ENCODE measurements at places on chromosomes 1 and 21.

DNA sequence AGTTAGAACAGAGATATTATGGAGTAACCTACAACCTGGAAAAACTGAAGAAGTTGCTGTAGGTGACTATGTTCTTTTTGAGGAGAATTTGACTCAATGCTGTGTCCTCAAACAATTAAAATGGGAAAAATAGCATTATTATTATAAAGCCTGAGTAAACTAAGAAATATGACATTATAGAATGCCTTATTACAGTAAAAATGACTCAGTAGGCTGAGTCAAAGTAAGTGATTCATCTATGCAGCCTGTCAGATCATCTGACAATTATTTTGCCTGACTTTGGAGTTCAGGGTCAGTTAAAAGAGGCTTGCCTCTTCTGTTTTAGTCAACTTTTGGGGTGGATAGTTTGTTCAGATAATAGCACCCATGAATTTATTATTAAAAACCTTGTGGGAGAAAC is 150.8 kb upstream of the PTGFR start:
- DNase-seq, result no peak

- no peak for DNase-seq
Observed at GRCh38 chr1:22317231-22317919, 134.3 kb upstream of the ZBTB40 start.

GRCh38 chr1:198713081-198713480 is 74.2 kb downstream of the PTPRC start:
- no peak for DNase-seq

DNA sequence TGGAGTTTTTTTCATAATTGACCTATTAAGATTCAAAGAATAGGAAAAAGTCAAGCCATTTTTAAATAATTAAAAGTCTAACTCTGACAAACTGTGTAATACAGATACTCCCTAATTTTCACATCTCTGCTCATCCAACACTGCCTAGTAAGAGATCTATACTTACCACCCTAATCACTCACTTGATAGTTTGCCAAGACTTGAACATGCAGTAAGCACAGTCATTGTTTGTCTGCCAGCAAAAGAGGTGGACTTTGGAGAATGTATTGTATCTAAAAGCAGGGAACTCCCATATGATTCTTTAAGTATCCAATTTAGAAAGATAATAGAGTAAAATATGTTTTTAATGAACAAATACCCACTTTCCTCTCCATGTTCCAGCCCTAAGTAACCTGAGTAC is 15.5 kb downstream of the TMEM59 start:
- no peak for DNase-seq

GRCh38 chr1:156259805-156260204 is 11.9 kb upstream of the PAQR6 start:
- no peak for DNase-seq

- no peak for DNase-seq
Observed at GRCh38 chr1:59025898-59026426, 242.1 kb upstream of the JUN start.

GRCh38 chr1:241012708-241013340 is 344.2 kb downstream of the RGS7 start:
- DNase-seq, result no peak

DNA sequence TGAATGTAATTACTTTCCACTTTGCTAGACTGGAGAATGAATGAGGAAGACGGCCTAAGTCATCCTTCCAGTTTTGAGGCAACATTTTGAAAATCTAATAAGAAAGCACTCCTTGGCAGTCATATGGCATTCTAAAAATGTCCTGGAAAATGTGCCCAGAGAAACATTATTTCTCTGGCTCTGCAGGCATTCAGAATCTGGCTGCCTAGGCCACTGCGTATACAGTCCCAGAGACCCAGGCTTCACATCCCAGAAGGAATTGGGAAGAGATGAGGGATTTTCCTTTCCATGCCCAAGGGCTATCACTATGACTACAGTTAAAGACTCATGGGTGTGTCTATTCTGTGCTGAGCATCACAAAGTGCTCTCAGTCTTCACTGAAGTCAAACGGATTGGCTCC is 92.9 kb downstream of the BEND5 start:
- DNase-seq, result no peak

DNA sequence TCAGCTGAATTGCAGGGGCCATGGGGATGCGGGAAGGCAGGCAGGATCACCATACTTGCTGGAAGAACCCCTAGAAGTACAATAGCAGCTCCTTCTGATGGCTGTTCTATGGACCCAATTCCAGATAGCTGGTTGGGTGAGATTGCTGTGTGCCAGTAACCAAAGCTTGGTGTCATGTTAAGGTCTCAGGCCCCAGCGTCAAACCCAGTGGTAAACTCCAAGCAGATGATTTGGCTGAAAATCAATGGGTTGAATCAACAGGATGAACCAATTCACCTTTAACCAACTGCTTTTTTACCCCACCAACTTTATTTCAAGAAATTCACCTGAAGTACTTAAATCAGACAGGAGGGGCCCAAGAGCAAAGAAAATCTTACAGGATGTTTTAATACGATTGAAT is 37.8 kb downstream of the C8B start:
- no peak for DNase-seq

- no peak for DNase-seq
Observed at GRCh38 chr1:222370913-222371675, 176.8 kb downstream of the HHIPL2 start.

DNA sequence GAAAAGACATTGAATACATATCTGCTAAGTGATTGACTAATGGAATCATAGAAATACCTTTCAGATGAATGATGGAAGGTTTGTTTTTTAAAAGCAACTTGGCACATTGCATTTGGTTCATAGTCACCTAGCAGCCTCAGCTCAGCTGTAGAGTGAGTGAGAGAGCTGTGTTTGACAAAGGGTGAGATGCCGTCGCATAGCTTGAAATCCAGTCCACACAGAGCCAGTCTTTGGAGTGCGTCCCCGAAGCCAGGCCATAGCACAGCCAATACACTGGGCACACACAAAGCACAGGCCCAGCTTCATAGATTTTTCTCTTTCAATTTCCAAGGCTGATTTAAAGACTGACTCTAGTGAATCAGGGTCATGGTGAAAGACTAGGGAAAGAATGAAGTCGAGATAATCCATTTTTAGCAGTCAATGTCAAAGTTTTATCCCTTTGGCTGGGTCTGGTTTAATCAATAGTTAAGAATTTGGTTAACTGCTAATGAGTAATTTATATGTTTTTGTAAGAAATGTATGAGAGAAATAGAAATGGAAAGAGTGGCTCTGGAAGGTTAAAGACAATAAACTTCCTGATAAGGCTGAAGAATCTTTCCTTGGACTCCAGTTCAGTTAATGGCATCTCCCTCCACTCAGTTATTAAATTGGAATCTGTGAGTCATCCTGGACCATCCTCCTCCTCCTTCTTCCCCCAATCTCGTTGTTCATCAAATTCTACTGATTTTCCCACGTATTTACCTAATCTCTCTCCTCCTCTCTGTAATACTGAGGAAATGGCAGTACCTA is 101.2 kb upstream of the IRF2BP2 start:
- DNase-seq, result no peak

DNA sequence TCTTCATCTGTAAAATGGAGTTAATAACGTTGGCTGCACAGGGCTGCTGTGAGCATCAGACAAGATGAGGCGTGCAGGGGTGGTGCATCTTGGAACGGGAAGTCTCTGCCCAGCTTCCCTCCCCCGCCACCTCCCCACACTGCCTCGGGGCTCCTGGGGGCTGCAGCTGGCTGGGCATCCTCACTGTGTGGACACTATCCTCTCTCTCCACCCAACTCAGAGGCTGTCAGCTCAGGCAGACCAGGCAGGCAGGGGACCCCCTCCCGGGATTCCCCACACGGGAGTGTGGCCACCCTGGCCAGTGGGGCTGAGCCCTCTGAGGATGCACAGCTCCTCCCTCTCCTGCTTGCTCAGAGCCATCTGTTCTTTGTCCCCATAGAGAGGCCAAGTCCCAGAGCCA is 122.7 kb downstream of the CCDC185 start:
- DNase-seq, result no peak

- no peak for DNase-seq
Observed at GRCh38 chr1:247330548-247331171, 1.0 kb downstream of the ZNF496 start.

DNA sequence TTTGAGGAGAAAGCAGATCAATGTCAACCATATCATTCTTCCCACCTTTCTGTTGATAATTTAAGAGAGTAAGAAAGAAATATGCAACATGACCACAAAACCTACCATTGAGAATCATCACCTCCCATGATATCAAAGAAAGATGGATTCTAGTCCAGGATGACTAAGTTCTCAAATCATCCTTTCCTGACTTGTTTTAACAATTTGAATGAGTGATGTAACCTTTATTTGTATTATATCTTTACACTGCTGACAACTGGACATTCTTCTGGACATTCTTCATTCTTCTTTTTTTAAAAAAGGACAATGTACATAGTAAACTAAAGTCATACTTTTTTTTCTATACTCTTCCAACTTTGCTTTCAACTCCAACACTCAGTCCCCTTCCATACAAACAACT is 9.5 kb downstream of the PSMB4 start:
- DNase-seq, result no peak

DNA sequence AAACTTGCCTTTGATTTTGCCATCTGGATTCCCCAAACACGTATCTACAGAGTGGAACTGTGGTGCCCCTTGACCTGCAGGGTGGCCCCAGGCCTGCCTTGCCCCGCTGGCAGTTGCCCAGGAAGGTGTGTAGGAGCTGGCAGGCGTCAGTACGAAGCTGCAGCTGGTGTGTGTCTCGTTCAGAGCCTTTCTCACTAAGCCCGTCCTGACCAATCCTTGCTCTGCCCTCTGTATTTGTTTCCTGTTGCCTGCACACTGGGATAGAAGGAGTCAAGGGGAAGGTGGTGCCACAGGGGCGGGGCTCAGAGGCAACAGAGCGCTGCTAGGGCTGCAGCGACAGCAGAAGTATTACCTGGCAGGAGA is 5.2 kb upstream of the VSIG8 start:
- DNase-seq, result no peak

GRCh38 chr21:14559102-14559501 is 13.0 kb upstream of the SAMSN1 start:
- DNase-seq, result peak; percentile 42

DNA sequence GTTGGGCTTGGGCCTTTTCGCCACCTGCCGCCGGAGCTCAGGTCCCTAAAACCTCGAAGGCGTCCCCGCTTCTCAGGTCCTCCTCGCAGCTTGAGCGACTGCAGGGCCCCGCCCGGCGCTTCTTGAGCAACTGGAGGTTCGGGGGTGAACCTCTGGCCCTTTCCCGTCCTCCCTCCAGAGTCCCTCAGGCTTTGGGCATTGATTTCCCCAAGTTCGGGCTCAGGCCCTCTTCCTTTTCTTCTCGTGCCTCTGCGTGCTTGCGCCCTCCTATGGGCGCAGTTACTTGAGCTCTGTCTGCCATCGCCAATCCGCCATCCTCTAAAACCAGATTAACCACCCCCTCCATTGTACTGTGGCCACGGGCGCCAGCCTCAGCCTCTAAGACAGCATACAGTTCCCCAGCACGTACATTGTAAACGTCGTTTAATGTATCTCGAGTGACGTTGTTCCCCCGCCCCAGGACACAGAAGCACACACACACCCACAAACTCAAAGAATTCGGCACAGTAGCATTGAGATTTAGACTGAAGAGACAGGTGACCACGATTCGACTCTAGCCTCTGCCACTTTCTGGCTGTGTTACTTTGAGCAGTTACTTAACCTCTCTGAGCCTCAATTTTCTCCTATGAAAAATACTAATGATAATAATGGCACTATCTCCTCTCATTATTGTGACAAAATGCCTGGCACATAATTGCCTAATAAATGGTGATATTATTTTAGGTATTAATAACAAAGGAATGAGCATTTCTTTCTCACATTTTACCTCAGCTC is 22.6 kb downstream of the BTG2 start:
- DNase-seq, result peak; percentile 69

DNA sequence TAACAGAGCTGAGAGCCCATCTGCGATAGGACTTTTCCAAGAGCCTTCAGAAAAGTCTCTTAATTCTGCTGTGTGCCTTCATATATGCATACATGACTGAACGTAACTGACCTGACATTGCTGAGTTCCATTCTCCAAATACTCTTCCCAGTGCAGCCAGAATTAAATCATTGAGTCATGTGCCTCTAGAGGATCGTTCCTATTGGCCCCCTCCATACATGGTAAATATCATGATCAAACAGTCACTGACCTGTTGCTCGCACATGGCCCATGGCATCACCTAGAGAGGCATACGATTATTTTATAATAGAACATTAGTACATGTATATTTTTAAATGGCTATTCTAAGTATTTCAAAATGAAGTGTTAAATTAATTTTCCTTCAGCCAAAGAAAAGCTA is 186.8 kb downstream of the PBX1 start:
- DNase-seq, result no peak

DNA sequence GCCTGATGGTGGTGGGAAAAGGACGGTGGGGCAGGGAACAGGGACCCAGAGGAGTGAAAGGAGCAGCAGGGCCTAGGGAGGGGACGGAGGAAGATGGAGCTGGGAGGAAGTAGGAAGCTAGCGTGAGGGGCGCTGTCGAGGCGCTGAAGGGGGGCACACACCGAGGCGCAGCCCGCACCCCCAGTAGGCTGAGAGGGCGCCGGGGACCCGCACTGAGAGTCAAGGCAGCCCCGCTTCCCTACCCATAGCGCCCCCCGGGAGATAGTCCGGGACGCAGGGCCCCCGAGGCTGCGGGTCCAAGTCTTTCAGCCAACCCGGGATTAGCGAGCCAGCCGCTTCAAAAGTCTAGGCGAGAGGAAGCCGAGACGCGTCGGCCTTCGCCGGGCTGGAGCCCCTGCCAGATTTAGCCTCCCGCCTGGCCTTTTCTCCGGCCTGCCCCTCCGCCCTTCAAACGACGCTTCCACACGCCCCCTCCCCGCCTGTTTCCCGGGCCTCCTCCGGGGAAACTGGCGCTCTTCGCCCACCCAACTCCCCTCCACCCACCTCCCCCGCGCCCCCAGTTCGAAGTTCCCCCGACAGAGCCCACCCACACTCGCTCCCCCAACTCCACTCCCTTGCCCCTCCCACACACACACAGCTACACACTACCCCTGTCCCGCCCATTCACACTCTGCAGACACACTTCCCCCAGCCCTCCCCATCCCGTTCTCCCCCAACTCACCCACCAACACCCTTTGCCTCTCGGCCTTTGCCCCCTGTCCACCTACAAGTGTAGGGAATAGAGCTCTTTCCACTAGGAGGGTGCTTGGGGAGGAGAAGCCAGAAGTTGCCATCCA is 7.8 kb upstream of the PROX1 start:
- DNase-seq, result no peak

- DNase-seq, result no peak
Observed at GRCh38 chr1:217240656-217241055, 390.2 kb downstream of the GPATCH2 start.

GRCh38 chr21:38990424-38990794 is 184.7 kb downstream of the ETS2 start:
- DNase-seq, result no peak

DNA sequence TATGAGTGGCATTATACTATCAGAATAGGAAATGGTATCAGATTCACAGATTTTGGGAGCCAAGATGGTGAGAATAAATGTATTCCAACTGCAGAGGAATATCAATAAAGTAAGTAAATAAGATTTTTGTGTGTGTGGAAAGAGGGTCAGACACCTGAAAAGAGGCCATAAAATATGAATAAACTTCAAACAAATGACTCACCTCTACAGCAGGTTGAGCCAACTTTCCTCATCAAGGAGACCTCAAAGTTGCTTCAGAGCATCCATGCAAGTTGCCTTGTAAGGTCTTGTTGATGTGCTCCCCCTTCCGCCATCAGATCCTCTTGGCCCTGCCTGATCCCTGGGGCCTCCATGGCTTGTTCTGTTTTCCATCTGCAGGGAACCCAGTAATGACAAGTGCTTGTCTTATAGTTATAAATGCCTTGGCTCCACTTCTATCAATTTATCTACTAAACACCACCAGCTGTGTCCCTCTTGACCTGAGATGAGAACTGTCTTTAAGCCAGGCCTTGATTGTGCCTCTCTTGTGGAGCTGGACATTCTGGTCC is 775.6 kb downstream of the LTN1 start:
- DNase-seq, result no peak
